HTR-8/SVneo (cell line): ENCODE measurements at places on chromosomes 6 and 20.
A peak's percentile ranks its signal among the peaks of the same experiment; 100 is the strongest.

GRCh38 chr6:47420394-47421371 is 56.9 kb upstream of the CD2AP start:
- DNase-seq: no peak

DNA sequence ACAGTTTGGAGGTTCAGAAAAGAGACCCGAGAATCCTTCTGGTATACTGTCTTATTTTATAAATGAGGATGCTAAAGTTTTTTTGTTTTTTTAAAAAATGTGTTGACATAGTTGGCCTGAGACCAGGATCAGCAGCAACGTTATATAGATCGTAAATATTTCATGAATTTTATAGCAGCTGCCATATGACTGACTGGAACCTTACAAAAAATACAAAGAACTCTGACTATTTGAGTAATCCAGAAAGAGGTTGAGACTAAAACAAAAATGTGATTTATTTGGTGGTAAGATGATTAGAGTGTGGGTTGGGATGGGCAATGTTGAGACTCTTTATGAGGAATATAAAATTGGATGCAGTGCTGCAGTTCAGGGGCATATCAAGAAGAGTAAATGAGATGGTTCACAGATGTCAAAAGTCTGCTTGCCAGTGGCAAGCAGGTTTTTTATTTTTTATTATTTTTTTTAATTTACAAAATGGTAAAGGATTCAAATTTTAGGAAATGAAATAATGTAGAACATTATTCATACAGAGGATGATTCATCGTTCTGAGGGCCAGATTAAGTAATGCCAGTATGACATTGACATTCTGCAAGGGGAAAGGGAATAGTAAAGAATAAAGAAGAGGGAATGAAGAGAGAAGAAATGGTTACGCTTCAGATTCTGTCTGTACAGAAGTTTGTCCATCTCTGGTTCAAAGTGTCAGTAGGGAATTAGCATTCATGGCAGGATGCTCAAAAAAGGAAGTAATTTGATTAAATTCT is 58.5 kb downstream of the SCAF8 start:
- peak; percentile 13 for DNase-seq

DNA sequence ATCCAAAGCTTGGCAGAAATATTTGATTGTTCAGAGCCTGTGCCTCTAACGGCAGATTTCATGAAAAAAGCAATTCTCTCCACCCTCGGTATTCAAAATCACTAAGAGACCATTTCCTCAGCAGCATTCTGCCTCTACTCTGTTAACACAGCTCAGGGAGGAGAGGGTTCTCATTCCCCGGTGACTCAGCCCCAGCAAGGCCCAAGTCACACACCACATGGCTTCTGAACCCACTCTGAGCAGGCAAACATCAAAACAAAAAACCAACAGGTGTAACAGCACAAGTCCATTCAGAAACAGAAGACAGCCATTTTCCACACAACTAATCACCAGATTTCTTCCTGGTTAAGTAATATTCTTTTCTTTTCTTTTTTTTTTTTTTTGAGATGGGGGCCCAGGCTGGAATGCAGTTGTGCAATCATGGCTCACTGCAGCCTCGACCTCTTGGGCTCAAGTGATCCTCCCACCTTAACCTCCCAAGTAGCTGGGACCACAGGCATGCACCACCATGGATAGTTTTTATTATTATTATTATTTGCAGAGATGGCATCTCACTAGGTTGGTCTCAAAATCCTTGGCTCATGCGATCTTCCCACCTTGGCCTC is 55.4 kb downstream of the GFOD1 start:
- DNase-seq: peak; percentile 26

DNA sequence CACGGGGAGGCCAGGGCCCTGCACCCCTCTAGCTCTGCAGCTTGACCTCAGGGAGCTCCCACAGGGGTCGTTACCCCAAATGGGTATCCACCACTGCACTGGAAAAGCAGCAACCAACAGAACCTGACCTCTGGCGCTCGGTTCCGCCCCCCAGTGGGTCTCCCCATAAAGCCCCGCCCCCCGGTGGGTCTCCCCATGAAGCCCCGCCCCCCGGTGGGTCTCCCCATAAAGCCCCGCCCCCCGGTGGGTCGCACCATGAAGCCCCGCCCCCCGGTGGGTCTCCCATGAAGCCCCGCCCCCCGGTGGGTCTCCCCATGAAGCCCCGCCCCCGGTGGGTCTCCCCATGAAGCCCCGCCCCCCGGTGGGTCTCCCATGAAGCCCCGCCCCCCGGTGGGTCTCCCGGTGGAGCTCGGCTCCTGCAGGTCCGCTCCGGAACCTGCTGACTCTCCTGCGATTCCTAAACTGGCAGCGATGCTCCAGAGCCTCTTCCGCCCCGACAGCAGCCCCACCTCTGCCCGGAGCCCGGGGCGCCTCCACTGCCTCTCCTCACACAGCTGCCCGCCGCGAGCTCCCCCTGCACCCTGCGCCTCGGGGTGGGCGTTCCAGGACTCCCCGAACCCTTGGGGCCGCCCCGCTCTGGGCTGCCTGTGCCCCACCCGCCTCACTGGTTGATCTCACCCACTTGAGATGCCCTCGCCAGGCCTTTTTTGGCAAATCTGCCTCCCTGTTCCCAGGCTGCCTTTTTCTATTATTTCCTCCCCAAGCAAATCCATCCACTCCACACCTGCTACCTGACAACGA is 12.1 kb downstream of the SLC2A4RG start:
- no peak for DNase-seq

GRCh38 chr20:3121955-3122610 is 37.6 kb upstream of the AVP start:
- no peak for DNase-seq

DNA sequence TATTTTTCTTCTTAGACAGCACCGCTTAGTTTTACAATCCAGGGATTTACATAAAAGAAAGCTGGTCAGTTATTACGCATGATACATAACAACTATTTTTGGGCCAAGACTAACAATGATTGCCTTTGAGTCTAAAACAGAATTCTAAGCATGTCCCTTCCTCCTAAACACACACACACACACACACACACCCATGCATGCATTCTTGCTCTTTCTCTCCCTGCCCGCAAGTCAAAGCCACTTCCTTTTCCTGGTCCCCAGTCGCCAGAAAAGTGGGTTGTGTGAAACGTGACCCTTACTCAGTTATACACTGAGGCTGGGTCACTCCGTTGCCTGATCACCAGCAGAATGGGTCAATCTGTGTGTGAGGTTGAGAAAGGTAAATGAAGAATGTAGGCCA is 31.4 kb downstream of the FYN start:
- no peak for DNase-seq

- no peak for DNase-seq
These were observed 141.1 kb downstream of the CEBPB start for GRCh38 chr20:50331469-50332363.

DNA sequence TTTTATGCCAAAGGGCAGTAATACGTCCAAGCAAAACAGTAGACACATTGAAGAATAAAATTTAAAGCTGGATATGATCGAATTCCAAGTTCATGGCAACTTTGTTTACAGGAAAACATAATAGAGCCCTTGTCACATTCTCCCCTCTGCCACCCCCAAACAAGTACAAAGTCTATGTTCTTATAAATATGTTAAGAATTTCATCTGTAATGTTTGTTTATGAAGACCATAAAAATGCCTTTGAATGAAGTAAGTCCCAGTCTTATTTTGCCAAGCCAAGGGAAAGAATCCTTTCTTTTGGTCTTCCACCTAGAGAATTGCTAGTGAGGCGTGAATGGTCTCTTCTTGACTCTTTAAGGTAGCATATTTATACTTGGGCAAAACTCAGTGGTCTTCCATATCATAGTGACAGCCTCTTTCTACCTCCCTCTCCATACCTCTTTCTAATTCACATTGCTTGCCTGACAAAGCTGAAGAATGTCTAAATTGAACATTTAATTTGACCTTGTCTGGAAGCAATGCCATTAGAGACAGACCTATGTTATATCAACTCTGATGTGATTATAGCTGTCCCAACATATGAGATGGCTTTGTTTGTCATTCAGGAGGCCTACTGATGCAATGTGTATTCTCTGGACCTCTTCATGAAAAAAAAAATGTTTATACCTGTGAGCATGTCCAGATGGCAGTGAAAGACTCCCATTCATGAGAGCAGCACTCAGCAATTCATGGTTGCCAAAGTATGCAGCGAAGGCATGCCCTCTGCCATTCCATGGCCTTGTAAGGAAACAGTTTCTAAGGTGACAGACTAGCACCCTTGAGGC is 70.6 kb upstream of the CCN2 start:
- DNase-seq: no peak

DNA sequence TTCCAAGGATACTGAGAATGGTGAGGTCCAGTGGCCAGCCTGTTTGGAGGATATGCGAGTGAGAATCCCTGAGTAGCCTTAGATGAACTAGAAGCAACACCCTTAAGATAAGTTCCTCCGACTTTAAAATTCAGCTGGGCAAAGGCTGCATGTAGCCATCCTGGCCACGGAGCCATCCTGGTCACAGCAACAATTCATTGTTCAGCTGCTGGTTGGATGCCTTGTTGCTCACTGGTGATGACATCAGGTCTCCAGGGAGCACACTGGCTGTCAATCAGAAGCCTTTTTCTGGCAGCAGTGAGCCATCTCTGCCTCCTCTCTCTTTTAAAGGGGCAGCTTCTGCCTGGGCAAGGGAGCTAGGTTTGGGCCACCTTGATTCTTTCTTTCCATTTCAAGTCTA is 22.4 kb upstream of the RIMS4 start:
- peak; percentile 59 for DNase-seq

- no peak for DNase-seq
These were observed 80.3 kb downstream of the HTR1B start for GRCh38 chr6:77383026-77383425.

GRCh38 chr6:152209211-152209610 is 401.7 kb downstream of the ESR1 start:
- DNase-seq: no peak

DNA sequence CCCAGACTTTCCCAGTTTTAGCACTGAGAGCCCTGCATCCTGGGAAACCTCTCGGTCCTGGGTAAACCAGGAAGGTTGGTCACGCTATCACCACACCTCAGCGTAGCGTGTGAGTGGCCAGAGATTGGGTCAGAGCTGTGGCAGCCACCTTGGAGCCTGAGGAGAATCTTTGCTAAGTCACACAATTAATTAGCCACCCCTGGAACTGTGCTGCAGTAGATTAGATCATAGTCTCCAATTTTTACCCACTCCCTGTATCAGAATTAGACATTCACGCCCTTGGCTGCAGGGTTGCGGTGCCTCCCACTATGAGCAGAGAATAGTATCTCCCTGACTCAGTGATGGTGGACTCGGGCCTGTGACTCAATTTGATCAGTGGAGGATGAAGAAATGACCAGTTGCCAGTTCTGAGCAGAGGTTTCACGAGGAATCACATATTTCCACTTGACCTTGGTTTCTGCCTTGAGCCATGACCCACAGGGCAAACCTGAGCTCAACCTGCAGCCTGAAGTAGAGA is 6.0 kb upstream of the PTGIS start:
- no peak for DNase-seq

GRCh38 chr6:157535340-157536222 is 154.6 kb downstream of the ZDHHC14 start:
- peak; percentile 23 for DNase-seq

DNA sequence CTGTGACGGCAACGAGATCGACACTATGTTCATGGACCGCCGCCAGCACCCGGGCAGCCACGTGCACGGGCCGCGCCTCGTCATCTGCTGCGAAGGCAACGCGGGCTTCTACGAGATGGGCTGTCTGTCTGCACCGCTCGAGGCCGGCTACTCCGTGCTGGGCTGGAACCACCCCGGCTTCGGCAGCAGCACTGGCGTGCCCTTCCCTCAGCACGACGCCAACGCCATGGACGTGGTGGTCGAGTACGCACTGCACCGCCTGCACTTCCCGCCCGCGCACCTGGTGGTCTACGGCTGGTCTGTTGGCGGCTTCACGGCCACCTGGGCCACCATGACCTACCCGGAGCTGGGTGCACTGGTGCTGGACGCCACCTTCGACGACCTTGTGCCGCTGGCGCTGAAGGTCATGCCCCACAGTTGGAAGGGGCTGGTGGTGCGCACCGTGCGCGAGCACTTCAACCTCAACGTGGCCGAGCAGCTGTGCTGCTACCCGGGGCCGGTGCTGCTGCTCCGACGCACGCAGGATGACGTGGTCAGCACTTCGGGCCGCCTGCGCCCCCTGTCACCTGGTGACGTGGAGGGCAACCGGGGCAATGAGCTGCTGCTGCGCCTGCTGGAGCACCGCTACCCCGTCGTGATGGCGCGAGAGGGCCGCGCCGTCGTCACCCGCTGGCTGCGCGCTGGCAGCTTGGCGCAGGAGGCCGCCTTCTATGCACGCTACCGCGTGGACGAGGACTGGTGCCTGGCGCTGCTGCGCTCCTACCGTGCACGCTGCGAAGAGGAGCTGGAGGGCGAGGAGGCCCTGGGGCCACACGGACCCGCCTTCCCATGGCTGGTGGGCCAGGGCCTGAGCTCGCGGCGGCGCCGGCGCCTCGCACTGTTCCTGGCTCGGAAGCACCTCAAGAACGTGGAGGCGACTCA is 943 bp downstream of the ABHD16B start:
- no peak for DNase-seq

DNA sequence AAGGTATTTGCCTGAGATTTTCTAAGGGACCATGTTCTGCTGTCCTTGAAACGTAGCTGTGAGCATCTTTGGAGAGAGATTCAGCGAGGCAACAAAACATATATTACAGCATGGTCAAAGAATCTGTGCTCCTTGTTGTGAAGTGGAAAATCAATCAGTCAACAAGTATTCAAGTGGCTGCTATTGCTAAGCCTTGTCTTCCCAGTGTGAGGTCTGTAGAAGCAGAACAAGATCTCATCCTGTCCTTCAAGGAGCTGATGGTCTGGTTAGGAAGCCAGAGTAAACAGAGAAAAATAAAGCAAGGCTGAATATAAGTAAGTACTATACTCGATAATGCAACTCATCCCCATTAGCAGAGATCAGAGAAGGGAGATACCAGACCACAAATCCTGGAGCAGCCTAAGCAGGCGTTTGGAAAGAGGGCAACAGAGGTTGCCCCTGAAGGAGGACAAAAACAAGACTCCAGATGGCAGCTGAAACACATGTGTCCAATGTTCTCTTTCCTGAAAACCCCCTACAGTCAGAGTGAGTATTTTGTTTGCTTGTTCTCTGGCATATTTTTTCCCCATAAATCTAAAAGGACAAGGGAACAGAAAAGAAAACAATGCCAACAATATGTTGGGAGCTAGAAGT is 392.0 kb downstream of the SYNE1 start:
- no peak for DNase-seq

DNA sequence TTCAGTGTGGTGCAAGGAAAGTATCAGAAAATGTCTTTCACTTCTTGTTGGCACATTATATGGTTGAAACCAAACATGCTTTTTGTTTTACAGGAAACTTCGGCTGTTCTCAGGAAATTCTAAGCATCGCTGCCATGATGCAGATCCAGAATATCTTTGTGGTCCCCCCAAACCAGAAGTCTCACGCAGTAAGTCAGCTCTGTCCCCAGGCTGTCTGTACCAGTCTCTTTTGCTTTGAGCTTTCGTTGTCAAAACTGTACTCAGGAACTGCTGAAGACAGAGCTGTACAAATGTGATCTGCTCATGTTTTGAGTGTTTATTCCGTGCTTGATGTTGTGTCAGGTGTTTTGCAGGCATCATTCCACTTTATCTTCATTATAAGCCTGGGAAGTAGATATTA is 59.6 kb downstream of the DHX35 start:
- no peak for DNase-seq
